ENCODE measurements at places on chromosomes 12 and 14.

GRCh38 chr12:46218322-46219095, 50.3 kb downstream of the SLC38A1 start:
- DNase-seq, result no peak

- DNase-seq, result no peak
Measured at GRCh38 chr12:122517877-122518276, 8.9 kb downstream of the RSRC2 start.

GRCh38 chr12:52751795-52752194, 25.4 kb downstream of the KRT76 start:
- DNase-seq, result no peak

DNA sequence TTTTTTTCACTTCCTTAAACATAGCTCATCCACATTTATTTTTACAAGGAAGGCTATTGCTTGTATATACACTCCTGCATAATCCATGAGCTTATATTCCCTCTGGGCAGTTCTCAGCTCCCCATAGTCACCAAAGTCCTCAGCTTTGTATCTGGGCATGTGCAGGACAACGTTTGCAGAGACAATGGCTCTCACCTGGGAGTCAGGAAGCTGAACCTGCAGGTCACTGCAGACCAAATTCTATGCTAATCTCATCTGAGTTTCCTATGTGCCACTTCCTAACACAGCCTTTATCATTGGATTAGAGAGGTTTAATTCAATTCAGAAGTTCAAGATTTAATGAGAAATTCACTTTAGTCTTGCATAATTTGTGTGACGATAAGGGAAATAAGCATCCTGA, 131.5 kb downstream of the KCNK10 start:
- no peak for DNase-seq

DNA sequence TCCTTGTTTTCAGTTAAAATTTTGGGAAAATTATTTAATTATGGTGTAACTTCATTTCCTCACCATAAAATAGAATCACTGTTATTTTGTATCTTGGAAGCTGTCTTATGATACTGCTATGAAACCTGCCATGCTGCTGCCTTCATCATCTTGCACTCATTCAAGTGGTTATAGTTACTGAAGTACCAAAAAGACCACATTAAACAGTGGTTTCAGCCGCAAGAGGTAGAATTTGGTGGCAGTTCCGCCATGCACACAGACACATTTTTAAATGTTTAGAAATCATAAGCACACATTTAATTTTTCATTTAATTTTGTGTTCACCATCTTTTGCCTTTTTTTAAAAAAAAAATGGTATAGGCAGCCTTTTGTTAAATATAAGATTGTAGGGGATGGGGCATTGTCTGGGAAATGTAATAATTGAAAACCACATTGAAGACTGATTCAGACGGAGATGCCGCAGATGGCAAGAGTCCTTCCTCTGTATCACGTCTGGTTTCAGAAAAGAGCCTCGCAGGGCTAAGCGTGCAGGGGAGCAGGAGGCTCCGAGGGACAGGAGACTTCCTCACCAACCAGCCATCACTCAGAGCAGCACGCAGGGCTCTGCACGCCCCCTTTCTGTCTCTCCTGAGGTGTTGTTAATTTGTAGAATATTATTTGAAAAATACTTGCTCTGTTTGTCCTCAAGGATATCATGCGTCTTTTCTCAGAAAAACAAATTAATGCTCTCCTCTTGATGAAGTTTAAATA, 115.2 kb upstream of the PELI2 start:
- peak; percentile 9 for DNase-seq

DNA sequence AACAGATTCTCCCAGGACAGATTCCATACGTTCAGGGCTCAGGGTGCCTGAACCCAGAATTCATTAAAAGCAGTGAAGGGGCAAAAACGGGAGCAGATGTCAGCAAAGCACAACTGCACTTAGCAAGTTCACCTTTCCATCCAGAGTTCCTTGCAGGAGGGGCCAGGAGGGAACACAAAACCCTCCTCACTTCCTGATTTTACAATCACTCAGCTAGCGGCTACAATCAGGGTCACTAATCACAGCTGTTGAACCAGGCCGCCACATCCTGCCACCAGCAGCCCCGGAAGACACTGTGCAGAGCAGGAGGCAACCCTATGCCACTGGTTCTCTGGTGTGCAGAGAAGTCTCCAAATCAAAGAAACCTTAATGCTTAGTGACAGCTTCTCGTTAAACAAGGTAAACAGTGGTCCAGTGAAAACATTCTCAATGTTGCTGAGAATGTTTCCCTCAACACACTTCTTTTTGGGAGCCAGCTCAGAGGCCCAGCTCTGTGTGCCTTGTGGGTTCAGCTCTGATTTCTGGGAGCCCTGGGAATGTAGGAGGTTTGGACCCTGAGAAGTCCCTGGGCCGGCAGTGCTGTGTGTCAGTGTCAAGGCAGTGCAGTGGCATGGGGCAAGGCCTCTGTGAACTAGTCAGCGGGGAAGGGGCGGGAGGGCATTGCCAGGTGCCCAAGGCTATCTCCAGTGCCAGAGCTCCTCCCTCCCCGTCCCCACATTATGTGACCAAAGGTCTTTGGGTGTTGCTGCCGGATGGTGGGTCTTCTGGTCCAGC, 54.5 kb downstream of the VCPKMT start:
- peak; percentile 88 for DNase-seq

- DNase-seq, result no peak
Measured at GRCh38 chr12:105316931-105317852, 13.3 kb upstream of the C12orf75 start.

GRCh38 chr12:56998981-56999380, 7.4 kb downstream of the ZBTB39 start:
- no peak for DNase-seq

All from CD8-positive, alpha-beta T cell (primary cell).